ENCODE measurements at places on chromosomes 3 and 15. TPM values are rescaled to one million over a fixed set of nuclear protein-coding genes. Genes with fewer than 3 reads are reported as not detected.

Gene FETUB
- total RNA-seq, result not detected

Gene NECTIN3
- 3.0 TPM for total RNA-seq

Gene FOXL2NB
- not detected for total RNA-seq

Gene ZMYND10
- 1.3 TPM for total RNA-seq

Gene HRG
- not detected for total RNA-seq

Gene C3orf85
- not detected for total RNA-seq

All from activated CD4-positive, alpha-beta T cell treated with anti-CD3 and anti-CD28 coated beads, Interleukin-2, amount 10 ng/mL, durations not matched to agents 24 days and 14 days (primary cell).